ENCODE measurements at places on chromosomes 7 and 10.

DNA sequence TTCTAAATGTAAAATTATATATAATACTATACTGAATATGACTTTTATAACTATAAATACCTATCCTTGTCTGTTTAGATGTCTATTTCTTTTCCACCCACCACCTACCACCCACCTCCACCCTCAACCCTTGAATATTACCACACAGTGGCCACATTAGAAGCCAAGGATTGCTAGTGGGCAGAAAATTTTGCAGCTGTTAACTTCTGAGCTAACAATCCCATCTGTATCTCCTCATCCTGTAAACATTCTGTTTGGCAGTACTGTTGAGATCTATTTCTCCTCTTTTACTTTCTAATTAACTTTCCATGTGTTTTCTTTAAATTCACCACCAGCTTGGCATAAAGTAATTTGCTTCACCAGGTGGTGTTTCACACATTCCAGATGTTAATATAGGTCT is 281.1 kb upstream of the BMPER start:
- DNase-seq, result no peak

DNA sequence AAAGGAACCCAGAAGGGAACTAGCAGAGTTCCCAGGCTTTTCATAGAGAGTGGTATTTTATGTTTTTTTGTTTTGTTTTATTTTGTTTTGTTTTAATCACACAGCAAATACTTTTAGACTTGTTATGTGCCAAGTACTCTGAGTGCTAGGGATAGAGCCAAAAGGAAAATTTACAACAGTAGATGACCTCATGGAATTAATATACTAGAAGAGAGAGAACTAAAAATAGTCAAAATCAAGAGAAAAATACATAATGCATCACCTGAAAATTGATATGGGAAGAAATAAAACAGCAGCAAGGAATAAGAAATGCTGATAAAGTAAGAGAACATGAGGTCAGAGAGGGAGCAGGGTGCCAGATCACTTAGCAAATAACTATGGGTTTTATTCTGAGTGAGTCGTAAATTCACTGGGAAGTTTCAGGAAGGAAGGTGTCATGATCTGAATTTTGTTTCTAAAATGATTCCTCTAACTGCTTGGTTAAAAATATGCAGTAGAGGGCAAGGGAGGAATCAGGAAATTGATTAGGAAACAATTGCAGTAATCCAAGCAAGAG is 351.0 kb downstream of the ANKRD7 start:
- no peak for DNase-seq

- no peak for DNase-seq
Measured at GRCh38 chr7:34311591-34311990, 346.4 kb upstream of the NPSR1 start.

DNA sequence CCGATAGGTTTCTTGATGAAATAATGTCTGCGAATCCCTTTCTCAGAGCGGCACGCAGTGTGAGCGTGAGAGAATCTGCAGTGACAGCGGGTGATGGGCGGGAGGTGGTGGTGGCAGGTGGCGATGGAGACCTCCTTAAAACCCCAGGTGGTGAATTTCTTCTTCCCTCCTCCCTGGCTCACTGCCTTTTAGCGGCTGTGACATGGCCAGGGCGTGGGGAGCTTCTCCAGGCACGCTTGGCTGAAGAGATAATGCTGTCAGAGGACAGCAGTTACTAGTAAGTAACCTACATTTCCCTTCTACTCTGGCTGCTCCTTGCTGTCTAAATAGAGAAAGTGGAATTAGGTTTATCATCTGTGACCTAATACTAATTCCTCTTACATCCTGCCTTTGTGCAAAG is 141.4 kb upstream of the INSYN2A start:
- DNase-seq, result no peak

GRCh38 chr10:86319676-86320075 is 46.9 kb downstream of the GRID1 start:
- DNase-seq, result no peak

DNA sequence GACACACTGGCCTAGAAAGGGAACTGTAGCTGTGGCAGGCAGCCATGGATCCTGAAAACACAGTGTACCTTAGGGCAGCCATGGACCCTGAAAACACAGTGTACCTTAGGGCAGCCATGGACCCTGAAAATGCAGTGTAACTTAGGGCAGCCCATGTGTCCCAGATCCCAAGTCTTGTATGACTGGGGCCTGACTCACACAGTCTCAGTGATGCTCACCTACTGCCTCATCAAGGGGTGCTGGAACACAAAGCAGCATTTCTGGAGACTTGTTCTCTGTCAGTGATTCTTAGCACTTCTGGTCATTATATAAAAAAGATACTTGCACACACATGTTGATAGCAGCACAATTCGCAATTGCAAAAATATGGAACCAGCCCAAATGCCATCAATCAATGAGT is 70.2 kb upstream of the LAMB4 start:
- no peak for DNase-seq

DNA sequence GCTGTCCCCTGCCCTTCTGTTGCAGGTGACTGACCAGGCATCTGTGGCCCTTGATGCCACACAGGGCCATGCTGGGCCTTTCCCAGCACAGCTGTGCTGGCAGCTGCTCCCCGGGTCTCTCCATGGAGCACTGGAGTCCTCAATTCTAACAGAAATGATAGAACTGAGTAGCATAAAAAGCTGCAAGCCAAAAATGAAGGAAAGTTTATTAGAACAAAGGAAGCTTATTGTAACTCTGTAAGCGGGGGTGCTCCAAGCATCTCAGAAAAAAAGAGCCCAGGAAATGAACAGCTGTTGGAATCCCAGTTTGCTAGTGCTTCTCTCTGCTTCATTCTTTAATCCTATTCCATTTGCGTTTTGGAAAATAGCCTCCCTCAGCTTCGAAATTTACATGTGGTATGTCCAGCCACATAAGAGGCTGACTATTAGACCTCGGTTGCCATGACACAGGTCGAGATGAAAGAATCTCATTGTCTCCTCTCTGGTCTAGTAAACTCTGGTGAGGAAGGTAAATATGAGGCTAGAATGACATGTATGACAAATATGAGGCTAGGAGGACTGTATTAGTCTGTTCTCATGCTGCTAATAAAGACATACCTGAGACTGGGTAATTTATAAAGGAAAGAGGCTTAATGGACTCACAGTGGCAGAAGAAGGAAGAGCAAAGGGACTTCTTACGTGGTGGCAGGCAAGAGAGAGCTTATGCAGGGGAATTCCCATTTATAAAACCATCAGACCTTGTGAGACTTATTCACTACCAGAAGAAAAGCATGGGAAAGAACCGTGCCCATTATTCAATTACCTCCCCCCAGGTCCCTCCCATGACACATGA is 23.7 kb downstream of the EPDR1 start:
- DNase-seq, result no peak

DNA sequence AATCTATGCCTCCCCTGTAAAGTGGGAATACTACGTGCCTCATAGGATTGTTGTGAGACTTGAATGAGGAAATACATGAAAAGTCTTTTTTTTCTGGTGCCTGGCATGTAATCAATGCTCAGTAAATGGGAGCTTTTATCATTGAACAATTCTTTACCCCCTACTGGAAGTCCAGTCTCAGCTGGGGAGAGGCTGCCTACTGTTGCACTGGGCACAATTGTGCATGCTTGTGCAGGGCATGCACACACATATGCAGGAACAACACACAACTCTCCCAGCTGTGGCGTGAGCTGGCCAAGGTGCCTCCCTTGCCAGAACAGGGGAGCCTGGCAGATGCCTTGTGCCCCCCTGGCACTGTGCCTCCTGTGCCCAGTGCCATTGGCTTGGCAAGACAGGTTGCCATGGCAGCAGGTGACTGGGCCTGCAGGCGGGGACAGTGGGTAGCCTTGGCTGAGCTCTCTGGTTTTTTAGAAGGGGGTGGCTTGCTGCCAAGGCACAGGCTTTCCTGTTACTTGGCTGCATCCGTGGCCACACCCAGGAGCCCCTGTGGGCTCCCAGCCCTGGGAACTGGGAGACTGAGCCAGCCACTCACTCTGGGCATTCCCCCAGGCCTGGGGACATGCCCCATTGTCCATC is 16.1 kb upstream of the PALD1 start:
- DNase-seq, result no peak

GRCh38 chr10:86390337-86391120 is 23.9 kb upstream of the GRID1 start:
- DNase-seq, result no peak

GRCh38 chr7:11341285-11341944 is 367.7 kb downstream of the PHF14 start:
- no peak for DNase-seq

DNA sequence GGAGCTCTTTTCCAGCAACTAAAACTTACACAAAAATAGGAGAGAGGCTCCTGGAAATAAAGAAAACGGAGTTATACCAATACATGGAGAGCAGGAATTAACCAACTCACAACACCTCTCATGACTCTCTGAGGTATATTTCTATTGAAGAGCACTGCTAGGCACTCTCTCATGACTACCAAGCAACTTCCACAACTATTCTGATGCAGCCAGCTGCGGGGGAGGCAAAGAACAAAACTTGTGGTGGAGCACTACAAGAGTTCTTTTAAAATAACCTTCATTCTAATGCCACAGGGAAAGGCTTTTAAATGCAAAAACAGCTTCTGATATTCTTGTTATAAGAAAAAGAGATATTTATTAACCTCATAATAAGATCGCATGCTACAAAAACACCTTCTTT is 140.7 kb downstream of the SLC25A13 start:
- DNase-seq, result no peak

GRCh38 chr7:35556515-35557471 is 138.1 kb downstream of the HERPUD2 start:
- DNase-seq, result no peak

DNA sequence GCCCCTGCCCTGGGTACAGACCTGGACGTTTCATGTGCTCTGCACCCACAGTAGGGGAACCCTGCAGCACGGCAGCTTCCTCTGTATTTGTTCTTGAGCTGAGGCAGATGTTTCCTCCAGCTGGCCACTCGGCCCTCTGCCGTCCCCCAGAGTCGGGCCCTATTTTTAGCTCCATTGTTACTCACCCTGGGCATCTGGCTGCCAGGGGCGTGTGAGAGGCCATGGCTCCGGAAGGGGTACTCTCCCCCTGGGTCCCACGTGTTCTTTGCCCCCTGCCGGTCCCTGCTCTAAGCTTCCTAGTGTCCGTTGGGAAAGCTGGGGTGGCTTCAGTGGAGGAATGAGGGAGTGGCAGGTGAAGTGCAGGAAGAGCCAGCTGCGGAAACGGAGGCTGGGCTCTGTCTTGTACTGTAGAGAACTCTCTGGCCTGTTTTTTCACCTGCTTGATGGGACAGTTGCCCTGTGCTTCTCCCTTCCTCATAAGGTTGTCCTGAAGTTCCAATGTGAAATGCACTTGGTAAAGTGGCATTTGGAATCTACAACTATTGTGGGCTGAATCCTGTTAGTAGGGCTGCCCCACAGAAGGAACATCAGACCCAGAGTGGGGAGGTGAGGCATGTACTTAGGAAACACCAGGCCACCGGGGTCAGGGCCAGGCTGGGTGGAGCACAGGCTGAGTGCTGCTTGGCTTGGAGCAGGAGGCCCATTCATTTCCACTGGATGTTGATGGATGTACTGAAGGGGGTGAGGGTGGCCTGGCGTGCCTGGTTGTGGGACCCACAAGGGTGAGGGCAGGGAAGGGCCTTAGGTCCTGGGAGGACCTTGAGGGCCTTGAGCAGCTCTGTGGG is 30.6 kb downstream of the PALD1 start:
- DNase-seq, result no peak

DNA sequence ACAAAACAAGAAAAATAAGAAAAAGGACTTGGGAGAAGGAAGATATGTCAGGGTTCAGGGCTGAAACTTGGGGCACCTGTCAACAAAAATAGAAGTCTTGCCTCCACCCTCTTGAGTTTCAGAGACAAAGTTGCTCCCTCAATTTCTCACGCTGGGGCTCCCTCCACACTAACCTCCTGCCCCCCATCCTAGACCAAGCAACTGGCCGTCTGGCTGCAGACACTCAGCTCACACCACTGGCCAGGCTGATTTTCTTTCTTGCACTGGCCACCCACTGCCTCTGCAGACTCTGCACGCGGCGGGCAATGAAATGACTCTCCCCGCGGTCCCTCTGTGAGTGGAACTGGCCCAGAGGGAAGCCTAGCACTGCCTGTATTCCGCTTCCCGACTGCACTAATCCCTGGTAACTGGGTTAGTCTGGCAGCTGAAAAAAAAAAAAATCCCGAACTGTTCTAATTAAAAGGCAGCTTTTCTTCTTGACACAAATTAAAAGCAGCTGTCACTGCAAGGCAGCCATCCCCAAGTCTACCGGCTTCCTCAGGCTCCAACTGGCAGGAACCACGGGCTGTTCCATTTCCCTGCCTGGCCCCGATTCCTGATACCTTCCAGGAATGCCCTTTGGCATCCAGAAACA is 83.5 kb downstream of the SPDYE5 start:
- no peak for DNase-seq

DNA sequence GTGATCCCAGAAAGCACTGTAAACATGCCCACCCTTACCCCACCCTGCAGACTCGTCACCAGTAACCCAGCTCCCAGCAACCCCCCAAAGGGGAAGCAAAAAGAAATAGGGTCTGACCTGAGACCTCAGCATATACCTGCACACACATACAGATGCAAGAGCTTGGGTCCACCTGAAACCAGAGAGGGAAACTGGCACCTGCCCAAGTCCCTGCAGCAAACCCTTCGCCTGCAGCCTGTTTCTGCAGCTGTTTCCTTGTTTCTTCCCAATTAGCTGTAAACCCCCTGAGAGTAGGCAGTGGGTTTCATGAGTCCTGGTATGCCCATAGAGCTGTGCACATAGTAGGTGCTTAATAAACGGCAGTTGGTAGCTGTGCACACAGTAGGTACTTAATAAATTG is 140.5 kb downstream of the FGFR2 start:
- DNase-seq, result no peak

GRCh38 chr7:50710441-50711154 is 72.1 kb downstream of the GRB10 start:
- no peak for DNase-seq

DNA sequence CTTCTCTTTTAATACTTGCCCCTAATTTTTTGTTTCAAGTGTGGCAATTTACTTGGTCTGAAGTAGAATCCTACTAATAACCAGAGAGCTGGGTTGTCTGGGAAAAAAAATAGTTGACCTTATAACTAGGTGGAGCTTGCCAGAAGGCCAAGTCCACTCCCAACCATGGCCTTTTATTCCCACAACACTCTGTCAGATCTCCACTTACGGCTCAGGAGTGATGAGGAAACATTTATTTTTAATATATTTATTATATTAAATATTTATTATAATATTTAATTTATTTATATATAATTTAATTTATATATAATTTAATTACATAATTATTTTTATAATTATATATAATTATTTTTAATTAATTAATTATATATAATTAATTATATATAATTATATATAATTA is 58.8 kb downstream of the TSPAN12 start:
- DNase-seq, result no peak

DNA sequence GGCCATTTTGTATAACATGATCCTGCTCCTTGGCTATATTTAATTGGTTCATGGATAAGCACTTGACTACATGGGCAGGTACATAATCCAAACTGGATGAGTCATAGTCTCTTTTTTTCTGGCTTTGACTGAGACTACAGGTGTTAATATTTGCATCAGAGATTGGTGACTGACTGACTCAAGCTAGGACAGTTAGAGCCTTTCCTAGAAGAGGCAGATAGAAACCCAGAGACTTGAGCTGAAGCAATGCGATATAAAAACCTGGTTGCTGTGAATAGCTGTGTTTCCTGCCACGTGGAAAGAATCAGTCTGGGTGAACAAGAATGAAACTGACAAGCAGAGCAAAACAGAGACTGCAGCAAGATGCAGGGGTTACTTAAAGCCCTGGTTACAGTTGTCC is 81.0 kb downstream of the SAMD9 start:
- peak; percentile 21 for DNase-seq
